ENCODE measurements at places on chromosomes 5 and 9. TPM values are rescaled to one million over a fixed set of nuclear protein-coding genes. Genes with fewer than 3 reads are reported as not detected.

DNA sequence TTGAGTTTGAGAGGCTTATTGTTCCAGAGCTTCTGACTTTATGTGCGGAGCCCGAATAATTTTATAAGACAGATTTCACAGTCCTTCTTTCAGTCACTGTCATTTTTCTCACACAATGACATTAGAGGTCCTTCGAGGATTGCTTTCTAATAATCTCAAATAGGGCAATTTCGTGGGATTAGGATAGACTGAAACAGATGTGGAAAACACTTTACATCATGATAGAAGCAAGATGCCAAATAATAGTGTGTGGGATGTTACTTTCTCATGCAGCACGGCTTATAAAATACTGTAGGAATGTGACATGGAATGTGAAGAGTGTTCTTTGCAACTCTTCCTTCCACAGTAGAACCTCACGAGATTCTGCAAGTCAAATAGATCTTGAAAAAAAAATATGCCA lies 451.3 kb downstream of the SEMA5A start:
- no peak for DNase-seq

DNA sequence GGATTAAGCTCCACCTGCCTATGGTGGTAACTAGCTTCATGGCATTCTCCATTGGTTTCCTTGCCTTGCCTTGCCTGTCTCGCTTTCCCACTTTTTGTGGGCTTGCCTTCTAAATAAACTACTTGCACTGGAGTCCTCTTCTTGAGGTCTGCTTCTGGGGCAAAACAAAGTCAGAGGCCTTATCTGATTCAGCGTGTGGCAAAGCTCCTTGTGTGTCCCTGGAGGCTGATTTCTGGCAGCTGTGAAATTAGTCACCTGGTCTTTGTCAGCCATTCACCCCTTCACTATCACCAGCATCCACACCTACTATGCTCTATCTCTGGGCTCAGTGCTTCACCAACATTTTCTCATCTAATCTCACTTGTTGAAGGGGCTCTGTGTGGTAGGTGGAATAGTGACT lies 176.2 kb downstream of the SEC61B start:
- DNase-seq = peak; percentile 54

DNA sequence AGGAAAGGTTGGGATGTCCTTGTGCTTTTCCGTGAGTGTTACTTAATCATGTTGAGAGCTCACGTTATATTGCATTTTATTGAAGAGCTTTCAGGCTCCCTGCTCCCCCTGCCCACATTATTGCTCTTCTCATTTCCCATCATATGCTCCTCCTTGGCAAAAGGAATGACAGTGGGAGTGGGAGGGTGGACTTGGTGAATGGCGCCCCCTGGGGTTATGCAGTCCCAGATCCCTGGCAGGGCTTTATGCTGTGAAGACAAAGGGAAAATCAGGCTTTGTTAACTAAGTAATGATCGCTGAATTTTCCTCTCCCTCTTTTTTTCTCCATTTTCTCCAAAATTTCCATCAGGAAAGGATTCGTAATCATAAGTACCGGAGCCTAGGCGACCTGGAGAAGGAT lies 166.6 kb downstream of the SMARCA2 start:
- peak; percentile 15 for DNase-seq

DNA sequence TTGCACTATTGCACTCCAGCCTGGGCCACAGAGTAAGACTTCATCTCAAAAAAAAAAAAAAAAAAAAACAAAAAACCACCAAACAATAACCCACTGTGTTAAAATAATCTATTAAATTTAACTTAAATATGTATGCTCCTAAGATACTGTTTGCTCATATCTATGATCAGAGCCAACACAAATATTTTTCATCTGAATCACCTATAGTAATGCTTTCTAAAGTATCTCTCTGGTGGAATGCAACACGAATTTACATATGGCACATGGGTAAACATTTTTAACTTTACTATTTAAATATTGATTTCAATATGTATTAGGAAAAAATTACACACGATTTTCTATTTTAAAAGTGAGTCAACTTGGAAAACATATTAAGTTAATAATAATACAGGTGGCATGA lies 196.4 kb downstream of the RFX3 start:
- DNase-seq = no peak

DNA sequence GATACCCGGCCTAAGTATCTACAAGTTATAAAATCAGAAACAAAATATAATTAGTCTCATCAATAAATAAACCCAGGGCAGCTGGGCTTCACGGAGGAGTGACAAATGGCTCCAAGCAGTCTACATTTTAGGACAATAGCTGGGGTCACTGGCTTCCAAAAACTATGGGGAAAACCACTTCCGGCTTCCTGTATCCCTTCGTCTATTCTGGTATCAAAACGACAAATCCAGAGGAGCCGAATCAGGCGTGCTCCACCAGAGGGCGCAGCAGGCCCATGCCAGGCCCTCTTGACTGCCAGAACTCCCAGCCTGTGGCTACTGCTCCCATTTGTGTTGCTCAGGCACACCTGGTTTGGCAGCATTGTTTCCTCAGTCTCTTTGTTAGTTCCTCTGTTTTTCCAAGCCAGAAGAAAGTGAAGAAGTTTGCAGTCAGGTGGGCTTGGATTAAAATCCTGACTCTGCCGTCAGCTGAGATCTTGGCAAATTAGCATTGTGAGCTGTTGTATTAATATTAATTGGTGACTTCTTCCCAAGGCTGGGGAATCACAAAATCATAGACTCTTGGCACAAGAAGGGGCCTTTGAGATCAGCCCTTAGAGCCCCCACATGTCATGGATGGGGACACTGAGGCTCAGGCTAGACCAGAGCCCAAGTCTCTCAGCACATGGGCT lies 11.6 kb upstream of the RAB14 start:
- DNase-seq = peak; percentile 81

Gene GLRA1
- total RNA-seq = not detected

DNA sequence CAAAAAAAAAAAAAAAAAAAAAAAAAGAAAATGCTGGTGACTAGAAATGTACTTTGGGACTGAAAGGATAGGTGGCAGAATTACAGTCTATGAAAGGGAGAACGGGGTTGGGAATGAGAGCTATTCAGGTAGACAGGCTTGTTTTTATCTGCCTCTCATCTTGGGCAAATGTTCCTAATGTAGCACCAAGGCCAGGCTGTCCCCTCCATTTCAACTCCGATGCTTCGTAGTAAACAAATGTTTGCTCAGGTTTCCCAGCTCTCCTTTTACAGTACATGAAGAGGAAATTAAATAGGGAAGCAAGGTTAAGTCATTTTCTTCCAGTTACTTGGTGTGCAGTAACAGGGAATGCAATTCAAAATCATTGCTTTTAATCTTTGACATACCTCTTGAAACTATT lies 4.4 kb upstream of the BASP1 start:
- no peak for DNase-seq

DNA sequence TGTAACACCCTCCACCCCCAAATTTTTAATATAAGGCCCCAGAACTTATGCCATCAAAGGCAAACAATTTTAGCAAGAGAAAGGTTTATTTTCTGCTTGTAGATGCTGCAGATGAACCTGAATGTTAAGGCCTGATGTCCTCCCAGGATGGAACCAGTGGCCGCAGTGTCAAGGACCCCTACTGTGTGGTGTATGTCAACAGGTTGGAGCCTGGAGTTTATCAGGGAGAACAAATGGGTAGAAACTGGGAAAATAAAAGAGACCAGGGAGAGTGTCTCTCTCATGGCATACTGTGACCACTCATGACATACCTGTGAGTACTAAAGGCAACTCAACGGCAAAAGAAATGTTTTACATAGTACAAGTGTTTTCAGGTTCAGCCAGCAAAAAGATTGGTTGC lies 34.5 kb upstream of the LMNB1 start:
- no peak for DNase-seq

DNA sequence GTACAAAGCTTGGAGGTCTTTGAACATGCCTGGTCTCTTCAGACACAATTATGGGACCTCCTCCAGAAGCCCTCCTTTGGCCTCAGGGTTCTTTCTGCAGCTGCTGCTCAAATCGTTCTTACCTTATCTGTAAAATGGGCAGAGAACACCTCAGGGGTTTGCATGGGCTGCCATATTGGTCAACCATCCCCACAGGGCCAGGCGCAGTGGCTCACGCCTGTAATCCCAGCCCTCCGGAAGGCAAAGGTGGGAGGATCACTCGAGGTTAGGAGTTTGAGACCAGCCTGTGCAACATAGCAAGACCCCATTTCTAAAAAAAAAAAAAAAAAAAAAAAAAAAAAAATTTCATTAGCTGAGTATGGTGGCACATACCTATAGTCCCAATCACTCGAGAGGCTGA lies 29.1 kb upstream of the TCF7 start:
- no peak for DNase-seq

Gene ITK
- total RNA-seq = not detected

GRCh38 chr9:20538956-20539355 lies 83.3 kb downstream of the MLLT3 start:
- DNase-seq = peak; percentile 32

GRCh38 chr5:32534041-32534440 lies 51.3 kb upstream of the SUB1 start:
- no peak for DNase-seq

DNA sequence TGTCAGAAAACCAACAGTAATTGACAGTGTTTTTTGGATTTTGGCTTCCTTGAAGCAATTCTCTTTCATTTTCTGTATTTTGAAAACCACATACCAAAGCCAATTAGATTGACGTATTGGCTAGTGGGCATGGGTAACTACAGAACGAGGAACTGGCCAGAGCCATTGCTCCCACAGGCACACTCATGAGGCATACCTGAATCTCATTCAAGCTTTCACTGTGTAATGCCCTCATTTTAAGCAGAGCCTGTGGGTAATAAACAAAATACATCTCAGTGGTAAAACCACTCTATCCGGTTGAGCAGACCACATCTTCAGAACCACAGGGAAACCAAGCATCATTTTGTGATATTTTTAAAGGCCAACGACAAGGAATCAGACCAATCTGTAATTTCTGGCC lies 394.1 kb downstream of the ZNF608 start:
- no peak for DNase-seq

DNA sequence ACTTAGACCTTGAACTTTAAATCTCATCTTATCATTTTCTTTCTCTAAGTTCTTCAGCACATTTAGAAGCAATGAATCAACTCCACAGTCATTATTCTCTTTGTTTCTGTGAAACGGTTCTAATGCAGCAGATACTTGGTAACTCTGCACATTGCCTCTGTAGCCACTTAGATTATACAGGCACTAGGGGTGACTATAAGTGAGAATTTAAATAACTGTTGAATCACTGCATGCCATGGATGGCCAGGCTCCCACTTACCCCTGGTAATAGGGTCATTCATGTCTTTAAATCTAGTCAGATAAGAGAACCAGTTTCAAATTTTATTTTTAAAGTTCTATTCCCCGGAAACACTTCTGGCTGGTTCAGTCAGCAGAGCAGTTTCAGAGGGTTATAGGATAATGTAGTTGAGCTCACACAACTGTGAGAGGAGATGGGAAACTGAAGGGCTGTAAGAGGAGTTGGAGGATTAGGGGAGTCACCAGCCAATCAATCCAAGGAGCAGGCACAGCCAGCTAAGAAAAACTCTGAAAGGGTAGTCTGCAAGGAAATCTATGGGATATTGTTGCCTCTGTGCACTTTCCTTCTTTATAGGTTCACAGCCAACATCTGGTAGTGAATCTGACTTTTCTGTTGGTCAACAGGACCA lies 4.2 kb upstream of the MINAR2 start:
- no peak for DNase-seq

- no peak for DNase-seq
Measured at GRCh38 chr9:21751998-21752397, 50.4 kb upstream of the MTAP start.

GRCh38 chr5:8845296-8845695 lies 700.6 kb downstream of the SEMA5A start:
- DNase-seq = peak; percentile 29

Gene FAM153A
- total RNA-seq = not detected

Gene PRDM9
- total RNA-seq = not detected

DNA sequence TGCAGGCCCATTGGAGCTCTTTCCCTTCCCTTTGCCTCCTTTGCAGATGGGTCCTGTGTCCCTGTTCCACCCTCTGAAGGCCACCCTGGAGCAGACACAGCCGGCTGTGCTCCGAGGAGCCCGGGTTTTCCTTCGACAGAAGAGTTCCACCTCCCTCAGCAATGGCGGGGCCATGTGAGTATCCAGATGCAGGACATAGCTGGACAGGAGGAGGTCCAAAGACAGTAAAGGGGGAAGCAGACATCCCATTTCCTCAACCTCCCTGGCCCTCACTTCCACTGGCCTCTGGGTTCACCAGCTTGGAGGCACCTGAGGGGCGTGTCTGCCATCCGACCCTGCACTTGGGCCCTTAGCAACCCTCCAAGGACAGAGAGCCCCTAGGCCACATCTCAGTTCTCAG lies 237.9 kb downstream of the CACNA1B start:
- no peak for DNase-seq

GRCh38 chr9:120032639-120033038 lies 547.3 kb downstream of the CDK5RAP2 start:
- peak; percentile 16 for DNase-seq

Gene TMOD1
- total RNA-seq = 1.3 TPM

DNA sequence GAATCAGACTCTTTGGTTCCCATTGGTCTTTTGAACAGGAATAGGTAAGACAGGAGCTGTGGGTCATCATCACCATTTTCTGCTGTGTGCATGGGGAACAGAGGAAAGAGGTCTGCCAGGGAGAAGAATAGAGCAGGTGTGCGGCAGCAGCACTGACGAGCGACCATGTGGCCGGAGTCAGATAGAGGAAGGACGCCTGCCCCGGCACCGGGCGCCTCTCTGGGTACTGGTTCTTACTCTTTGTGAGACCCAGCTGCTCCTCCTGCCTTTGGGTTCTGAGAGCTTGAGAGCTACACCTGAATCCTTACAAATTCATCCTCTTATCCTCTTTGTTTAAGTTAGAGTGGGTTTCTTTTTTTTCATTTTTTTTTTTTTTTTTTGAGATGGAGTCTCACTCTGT lies 90.8 kb downstream of the NDFIP1 start:
- no peak for DNase-seq

DNA sequence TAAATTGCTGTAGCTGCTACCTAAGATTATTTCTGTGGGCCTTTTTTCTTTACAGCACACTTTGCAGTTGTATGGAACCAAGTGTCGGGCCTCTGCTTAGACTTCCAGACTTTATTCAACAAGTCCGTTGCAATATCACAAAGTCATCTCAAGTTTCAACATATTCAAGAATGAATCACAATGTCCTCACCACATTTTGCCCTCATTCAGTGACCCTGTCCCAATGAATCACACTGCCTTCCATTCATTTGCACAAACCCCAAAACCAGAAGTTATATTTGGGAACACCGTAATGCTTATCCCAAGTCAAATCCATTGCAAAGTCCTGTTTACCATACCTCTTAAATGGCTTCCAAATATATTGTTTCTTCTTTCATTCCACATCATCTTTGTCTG lies 439.6 kb downstream of the CSNK1G3 start:
- peak; percentile 96 for DNase-seq

- DNase-seq = no peak
Measured at GRCh38 chr5:171424726-171425125, 5.3 kb downstream of the FGF18 start.

Gene GKAP1
- 0.72 TPM for total RNA-seq

DNA sequence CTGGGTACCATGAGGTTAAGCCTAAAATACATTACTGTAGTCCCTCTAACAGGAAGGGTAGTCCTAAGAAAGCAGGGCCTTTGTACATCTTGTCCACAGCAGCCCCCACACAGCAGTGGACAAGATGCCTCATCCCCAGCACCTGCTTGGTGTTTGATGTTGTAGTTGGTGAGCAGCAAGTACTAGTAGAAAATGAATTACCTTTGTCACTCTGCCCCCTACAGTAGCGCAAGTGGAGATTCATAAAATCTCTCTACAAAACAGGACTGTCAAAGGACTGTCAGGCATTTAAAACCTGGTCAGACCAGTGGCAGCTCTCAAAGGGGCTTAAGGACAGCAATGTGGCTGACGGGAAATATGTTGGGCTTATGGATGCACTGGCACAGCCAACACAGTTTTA lies 122.5 kb downstream of the TMEM174 start:
- no peak for DNase-seq

Gene DAPK1
- 0.12 TPM for total RNA-seq

Data from RPMI7951 (cell line).